T-helper 9 cell (primary cell): ENCODE measurements at places on chromosomes 3 and 15.

GRCh38 chr3:44227632-44228031, 14.1 kb upstream of the TOPAZ1 start:
- no peak for DNase-seq

DNA sequence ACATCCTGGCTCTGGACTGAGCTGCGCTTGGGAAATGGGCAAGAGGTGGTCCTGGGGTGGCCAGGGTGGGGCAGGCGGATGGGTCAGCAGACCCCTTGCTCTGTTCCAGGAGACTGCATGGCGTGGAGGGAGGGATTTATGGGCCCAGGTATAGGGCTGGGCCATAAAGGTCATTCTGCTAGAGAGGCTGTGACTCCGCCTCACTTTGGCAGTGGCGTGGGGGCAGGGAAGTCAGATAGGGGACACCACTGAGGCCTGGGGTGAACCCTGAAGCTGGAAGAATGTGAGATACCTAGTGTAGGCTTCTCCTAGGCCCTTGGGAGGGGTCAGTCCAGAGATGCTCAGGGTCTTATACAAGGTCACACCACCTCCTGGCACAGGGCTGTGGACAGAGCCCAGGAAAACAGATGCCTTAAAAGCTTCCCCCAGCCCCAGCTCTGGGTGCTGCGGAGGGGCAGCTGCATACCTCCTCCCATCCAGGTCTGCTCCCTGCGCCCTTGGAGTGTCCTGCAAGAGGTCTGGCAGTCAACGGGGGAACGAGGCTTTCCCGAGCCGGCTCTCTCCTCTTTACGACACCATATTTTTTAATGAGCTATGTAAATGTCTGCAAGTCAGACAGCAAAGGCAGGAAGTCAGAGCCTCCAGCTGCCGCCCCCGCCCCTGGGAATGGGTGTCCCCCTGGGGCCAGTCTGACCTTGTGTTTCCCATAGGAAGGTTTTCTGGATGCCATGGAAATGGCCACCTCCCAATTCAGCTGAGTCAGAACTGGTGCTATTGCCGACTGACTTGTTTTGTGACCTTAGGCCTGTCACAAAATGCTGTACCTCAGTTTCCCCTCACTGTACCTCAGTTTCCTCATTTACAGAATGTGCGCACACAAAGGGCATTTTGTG, 26.3 kb downstream of the LINGO1 start:
- DNase-seq: no peak

DNA sequence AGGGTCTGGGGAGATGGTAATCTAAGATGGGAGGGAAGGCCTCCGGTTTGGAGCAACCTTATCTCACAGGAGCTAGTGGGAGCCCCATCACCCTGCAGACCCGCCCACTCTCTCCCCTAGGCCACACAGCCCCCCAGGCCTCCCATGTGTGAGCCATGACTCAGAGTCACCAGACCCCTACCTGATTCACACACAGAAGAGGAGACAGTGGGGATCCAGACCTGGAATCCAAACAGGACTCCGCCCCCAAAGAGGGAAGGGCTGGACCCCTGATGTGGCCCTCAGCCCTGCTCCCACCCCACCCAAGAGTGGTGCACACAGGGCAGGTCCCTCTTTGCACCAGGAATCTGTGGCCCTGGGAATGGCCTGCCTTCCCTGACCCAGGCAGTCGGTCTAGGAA, 97.4 kb downstream of the ADCY5 start:
- DNase-seq: no peak

DNA sequence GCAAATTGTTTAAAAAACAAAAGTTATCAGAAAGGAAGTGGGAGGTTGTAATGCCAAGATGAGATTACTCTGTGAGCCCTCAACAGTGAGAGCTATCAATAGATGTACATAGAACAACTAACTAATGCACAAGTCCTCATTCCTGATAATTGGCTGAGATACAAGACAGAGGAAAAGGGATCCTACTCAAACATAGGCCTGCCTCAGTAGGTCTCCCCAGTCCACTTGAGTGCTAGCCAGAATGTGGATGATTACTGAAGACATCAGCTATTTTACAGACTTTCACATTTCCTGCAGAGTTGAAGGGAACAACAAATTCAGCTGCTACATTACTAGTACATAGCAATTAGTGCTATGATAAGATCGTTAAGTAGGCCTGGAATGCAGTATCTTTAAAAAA, 981.9 kb downstream of the TUSC7 start:
- DNase-seq: no peak

DNA sequence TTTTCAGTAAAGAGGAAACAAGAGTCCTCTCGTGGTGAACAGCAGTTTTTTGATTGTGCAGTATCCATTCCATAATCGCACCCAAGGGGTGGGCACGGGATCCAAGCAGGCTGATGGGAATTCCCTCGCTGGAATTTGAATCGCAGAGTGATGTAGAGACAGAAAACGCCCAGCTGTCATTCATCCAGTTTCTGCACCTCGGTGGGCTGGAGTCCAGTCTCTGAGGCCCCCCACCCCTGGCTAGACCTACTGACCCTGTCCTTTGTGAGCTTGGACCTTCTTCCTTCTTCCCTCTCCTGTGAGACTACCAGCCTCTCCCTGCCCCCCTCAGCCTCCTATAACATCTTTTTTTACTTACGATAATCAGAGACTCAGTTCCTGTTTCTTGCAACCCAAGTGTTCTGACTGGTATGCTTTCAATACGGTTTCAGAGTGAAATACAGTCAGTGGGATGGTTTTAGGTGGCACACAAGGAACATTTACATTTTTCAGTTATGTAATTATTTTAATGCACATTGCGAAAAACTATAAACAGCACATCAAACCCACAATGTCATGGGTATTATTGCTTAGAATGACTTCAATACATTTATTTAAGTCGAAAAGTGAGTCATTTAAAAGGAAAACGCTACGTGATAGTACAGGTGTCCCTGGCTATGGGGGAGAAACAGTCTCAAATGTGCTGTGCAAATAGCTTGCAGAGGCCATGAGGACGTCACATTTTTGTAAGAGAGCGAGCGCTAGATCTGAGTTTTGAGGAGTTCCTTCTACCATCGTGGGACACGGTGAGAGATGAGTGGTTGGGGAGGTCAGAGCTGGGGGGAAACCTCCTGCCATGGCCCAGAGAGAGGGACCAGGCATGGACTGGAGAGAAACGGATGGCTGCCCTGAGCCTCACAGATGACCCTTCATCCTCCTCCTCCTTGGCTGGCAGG, 37.5 kb upstream of the CHST2 start:
- DNase-seq: no peak

DNA sequence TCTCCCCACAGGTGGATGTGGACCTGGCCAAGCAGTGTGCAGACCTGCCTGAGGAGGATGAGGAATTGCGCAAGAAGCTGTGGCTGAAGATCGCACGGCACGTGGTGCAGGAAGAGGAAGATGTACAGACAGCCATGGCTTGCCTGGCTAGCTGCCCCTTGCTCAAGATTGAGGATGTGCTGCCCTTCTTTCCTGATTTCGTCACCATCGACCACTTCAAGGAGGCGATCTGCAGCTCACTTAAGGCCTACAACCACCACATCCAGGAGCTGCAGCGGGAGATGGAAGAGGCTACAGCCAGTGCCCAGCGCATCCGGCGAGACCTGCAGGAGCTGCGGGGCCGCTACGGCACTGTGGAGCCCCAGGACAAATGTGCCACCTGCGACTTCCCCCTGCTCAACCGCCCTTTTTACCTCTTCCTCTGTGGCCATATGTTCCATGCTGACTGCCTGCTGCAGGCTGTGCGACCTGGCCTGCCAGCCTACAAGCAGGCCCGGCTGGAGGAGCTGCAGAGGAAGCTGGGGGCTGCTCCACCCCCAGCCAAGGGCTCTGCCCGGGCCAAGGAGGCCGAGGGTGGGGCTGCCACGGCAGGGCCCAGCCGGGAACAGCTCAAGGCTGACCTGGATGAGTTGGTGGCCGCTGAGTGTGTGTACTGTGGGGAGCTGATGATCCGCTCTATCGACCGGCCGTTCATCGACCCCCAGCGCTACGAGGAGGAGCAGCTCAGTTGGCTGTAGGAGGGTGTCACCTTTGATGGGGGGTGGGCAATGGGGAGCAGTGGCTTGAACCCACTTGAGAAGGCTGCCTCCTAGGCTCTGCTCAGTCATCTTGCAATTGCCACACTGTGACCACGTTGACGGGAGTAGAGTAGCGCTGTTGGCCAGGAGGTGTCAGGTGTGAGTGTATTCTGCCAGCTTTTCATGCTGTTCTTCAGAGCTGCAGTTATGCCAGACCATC, 8.6 kb downstream of the VPS18 start:
- no peak for DNase-seq

DNA sequence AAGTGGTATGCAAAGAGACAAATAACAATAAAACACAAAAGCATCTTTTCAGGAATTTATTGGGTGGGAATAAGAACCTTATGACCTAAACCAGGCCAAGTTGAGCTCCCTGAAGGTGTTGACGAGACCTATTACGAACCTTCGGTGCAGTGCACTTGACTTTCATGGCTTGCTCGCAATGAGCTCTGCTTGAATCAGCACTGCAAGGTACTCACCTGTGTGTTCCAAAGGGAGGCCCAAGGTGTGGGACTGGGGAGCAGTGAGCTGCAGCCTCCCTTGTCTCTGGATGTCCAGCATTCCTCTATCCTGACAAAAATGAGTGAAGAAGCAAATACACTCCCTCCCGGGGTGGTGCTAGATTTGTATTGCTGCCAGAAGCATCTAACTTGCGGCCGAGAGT, at the start of gene MDFIC2:
Gene MDFIC2, minus strand, starts transcription at position 303 of the 400 bp plus-strand sequence. CDS start 665 bp downstream, outside the sequence.
- no peak for DNase-seq

DNA sequence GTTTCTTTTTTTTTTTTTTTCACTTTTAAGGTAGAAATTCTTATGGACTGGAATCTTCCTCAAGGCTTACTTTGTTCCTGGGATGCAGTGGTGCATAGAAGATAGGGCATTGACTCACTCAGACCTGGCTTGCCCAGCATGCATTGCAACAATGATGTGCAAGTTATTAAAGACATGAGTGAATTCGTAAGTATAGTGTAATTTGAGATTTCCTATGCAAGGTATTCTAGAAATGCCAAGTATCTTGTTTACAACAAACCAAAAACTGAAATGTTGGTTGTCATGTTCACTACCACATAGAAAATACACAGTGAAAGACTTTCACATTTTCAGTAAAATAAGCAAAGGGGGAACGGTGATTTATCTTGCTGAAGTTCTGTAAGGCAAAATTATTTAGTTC, 56.5 kb upstream of the FNDC3B start:
- DNase-seq: no peak

GRCh38 chr3:145058483-145058882, 1086.9 kb downstream of the DIPK2A start:
- DNase-seq: no peak

DNA sequence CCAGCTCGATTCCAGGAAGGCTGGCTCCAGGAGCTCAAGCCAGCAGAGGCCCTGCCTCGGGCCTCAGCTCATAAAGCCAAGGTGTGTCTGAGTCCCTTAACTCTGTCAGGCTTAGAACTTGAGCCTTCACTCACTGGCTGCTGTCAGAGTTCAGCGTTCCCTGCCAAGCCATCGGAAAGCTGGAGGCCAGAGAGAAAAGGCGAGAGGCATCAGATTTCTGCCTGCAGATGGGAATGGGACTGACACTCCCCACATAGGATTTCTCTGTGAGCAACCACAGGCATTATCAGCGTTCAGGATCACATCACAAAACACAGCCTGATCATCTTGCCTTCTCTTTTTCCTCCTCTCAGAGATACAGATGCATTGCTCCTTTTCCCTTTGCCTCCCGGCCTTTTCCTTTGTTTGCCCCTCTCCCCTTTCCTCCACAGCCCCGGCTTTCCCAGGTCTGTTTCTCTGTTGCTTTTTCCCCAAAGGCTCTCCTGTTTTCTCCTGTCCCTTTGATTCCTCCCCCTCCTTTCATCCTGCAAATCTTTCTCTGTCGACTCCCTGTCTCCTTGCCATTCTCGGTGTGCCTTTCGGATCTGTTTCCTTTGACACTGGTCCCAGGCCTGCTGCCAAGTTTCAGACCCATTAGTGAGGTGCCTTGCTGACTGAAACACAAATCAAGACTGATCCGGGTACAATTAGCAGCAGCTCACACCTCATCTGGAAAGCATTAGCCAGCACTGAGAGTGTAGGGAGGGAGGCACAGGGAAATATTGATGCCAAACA, 44.5 kb upstream of the BOC start:
- DNase-seq: no peak

DNA sequence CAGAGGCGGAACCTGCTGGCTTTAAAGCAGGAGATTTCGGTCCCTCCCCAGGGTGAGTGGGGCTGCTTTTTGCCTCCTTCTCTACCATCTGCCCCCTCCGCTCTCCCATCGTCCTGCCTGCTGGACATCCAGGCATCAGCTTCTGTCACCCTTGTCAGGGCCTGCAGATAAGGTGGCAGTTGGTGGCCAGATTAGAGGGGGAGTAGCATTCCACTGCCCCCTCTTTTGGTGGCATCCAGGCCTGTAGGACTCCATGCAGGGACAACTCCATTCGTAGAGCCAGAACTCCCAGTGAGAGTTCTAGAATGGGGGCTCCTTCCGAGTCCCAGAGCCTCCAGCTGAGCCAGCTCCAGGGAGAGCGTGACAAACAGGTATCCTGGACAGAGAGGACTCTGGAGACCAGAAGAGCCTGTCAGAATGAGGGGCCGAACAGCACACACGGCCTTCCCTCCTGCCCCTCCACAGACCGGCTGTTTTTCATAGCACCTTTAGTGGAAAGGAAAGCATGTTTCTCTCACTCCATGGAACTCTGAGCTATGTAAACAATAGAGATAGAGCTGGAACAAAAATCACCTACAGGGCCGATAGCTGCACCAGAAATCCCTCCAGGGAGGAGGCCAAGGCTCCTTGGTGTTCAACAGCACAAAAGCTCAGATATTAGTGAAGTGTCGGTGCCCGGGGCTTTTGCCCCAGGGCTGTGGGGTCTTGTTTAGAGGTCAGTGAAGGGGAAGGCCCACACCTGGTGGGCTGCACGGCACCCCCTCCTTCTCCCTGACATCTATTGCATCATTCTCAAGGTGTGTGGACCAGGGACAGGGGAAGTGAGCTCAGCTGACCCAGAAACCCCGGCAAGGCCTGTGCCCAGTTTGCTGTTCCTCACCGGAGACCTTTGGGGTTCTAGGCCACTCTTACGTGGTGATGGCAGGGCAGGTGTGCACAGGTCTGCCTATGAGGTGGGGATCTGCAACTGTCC, 34.2 kb downstream of the MAGEF1 start:
- no peak for DNase-seq

DNA sequence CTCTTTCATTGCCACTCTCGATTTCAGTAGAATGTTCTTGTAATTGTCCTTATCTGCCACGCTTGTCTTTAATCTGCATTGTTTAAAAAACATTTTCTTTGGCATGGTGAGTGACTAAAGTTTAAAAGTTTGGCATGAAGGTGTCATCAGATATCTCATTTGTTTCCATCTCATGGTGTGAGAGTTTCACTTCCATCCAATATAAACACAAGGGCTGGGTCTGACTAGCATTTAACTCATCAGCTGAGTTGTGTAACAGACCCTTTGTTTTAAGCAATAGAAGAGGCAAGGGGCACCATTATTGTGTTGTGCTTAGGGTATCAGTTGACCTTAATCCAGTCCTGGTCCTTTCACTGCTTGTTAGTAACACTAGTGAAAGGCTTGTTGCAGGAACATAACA, 49.9 kb upstream of the IL12A start:
- no peak for DNase-seq

DNA sequence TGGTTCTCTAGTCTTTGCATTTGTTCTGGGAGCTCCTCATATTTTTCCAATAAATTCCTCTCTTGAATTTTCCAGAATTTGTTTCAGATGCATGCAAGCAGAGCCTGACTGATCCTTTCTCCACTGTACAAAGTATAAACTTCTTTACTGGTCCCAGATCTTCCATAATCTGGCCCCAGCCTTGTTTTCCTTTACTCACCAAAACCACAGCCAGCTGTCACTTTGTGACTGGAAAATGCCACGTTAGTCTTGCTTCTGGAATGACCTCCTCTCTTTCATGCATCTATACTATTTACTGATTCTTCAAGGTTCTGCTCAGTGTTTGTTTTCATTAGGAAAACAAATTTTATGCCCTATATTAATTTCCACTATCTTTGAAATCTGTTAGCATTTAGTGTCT, 60.4 kb upstream of the SPPL2A start:
- DNase-seq: no peak
